ENCODE measurements at places on chromosomes 5 and 9.

- peak; percentile 9 for DNase-seq
Observed at GRCh38 chr5:16554110-16554509, 62.7 kb downstream of the RETREG1 start.

DNA sequence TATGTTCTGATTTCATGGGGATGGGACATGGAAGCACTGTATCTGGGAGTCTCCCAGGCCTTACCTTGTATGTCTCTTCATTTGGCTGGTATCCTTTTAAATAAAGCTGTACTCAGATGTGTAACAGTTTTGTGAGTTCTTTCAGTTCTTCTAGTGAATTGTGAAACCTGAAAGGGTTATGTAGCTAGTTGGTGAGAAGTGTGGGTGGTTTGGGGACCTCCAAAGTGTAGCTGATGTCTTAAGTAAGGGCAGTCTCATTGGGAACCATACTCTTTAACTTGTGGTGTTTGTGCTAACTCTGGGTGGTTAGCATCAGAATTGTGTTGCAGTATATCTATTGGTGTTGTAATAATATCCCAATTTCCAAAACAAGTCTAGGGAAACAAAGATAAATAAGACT is 166.9 kb upstream of the CCNH start:
- DNase-seq: no peak

GRCh38 chr5:74016373-74016772 is 390.4 kb downstream of the ARHGEF28 start:
- no peak for DNase-seq

GRCh38 chr9:38205279-38205678 is 136.3 kb upstream of the SHB start:
- no peak for DNase-seq

GRCh38 chr9:131436376-131436775 is 42.5 kb downstream of the PRRC2B start:
- no peak for DNase-seq

DNA sequence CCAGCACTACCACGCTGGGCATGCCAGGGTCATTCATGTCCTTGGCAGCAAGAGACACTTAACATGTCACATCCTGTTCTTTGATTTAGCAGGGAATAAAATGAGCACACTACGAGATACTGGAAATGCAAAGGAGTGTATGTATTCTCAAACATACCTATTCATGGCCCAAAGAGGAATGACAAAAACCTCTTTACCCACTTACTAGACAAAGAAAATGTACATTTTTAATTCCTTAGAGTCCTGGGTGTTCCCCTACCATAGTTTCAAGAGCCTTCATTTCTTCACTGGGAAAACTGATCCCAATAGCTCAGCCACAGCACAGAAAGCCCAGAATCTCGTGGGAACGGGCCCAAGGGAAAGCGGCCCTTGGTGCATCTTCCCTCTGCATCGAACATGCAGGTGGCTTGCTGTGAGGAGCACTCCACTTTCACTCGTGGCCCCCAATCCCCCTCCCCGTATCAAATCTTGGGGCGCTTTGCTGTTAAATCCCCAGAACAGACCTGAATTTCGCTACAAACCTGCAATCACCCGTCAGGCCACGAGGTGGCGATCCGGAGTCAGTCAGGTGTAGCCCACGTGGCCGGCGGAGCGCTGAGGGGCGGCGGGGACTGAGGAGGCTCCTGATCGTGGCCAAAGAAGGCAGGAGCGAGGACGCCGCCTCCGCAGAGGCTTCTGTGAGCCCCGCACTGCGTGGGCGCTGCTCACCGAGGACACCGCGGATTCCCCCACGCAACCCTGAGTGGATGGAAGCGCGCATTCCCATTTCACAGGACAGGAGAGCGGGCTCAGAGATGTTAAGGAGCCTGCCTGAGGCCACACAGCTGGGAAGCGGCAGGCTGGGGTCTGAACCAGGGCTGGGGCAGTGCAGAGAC is 91.4 kb downstream of the LMX1B start:
- DNase-seq: peak; percentile 73

DNA sequence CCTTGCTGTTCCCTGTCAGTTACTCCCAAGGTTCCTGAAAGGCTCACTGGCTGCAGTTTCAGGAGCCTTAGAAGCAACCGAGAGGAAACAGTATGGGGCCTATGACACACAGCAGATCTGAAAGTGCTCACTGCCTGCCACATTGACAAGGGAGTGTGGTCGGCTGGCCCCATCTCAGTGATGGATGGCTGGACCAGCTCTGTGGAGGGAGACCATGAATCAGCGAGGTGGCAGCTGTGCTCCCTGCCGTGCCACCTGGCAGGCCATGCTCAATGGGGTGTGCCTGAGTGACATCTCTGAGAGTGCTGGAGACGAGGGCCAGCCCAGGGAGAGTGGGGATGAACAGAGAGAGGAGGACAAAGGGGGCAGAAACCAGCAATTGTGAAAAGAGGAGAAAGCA is 49.1 kb downstream of the DOCK2 start:
- peak; percentile 87 for DNase-seq

DNA sequence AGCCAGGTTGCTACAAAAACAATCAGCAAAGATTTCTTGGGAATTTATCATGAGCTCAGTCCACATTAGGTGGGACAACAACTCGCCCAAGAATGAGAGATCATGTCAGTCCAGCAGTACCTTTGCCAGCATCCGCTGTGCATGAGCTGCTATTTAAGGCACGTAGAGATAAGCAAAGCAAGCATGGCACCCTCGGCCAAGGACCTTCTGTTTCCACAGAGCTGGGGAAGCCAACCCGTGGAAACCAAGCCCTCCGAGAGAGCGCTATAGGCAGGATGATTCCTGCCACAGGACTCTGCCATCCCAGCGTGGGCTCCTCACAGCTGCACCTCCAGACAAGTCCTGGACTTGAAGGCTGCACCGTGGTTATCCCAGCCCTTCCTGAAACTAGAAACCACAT is 189.5 kb upstream of the PPP1R26 start:
- no peak for DNase-seq

Measured in NCI-H345 (cell line).